ENCODE measurements at places on chromosomes 5 and 9.

DNA sequence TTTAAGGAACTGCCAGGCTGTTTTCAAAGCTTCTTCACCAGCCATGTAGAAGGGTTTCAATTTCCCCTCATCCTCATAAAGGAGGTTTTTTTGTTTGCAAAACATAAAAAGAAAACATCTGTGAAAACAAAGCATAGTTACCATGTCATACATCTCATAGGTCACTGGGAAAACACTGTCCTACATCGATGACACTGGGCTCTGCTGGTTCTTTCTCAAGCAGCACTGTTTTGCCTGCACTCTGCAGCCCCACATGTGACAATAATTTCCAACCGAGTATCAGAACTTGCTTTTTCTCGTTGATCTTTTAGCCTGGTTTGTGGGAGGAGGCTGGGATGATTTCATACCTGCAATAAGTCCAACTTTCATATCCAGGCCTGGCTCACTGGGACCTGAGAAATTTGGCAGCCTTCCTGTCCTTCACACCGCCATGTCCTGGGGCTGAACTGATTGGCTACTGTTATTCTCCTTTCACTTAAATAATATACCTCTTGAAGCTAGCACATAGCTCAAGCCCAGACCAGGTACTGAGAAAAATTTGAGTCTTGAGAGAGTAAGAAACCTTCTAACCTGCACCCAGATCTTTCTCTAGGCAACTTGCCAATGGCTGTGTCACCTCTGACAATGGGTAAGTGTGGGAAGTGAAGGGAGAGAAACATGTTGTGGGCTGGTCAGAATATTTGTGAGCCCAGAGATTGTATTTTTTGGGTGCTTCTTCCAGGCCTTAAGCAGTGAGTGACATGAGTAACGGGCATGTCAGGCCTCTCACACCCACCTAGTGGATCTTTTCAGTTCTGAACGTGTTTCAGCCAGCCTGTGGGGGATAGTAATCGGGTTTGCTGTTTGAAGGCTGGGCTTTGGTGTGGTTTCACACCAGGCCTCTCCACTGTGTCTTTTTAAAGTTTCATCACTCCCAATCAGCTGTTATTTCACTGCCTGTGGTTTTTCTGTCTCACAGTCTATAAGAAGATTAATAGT is 502.8 kb downstream of the NTRK2 start:
- no peak for DNase-seq

GRCh38 chr5:37184748-37185364 is 64.3 kb downstream of the CPLANE1 start:
- no peak for DNase-seq

- DNase-seq, result no peak
These were observed 228.8 kb downstream of the TLE4 start for GRCh38 chr9:79800578-79800977.

DNA sequence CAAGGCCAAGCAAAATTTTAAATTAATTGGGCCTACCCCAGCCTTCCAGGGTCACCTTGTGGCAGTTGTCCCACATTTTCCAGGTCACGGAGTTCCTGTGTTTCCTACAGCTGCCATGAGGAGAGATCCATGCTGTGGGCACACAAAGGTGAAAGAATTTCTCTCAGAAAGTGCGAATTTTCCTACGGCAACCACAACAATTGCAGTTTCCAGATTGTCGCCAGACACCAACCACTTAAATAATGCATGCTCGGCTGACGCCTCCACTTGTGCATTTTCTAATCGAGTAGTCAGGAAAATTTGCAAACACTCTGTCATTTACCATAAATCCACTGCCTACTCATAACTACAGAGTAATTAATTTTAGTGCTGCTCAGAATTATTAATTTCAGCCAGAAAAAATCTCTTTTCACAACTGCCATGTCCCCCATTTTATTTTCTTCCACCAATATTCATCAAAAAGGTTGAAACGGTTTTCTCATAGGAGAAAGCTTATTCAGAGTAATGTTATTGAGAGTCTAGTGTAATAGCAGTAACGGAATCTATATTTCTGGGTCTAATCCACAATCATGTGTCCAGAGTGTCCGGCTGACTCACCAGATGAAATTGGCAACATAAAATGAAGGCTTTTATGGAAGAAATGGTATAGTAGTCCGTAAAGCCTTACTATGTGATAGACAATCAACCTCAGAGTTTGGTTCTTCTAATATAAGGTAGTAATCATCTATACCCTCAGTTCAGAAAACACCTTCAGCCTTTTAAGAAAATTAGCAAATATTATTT is 389.8 kb downstream of the NR2F1-AS1 start:
- no peak for DNase-seq

DNA sequence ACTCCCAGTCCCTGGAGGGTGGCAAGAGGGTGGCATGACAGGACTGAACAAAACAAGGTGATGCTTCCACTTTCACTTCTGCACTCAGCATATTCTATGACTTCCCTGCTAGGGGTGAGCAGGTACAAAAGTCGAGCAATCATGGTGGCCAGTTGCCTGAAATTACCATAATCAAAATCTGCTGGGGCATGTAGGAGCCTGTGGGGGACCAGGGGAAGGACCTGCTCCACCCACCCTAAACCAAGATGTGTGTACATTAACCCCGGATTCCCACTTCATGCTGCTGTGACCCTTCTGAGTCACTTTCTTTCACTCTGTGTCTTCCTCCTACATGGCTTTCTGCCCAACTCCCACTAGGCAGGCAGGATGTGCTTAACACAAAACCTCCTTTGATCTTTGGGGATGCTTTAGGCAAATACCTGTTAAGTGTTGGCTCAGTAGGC is 73.3 kb upstream of the PHF24 start:
- DNase-seq, result no peak

DNA sequence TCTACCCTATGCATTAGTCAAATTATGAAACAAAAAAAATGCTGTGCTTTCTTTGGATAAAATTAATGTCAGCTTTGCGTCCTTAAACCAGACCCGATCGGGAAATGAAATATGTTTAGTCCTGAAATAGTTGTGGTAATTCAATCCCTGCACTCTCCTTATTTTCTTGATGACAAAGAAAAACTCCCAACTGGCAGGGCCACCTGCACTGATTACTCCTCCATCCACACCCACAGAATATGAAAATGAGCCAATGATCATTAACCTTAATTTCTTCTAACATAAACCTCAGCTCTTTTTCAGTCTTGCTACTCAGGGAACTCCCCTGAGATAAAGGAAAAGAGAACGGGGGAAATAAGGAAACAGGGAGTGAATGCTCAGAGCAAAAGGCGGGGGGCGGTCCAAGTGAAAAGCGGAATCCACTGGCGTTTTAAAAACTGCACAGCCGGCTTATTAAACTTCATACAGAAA is 245.3 kb downstream of the BNC2 start:
- DNase-seq, result no peak

DNA sequence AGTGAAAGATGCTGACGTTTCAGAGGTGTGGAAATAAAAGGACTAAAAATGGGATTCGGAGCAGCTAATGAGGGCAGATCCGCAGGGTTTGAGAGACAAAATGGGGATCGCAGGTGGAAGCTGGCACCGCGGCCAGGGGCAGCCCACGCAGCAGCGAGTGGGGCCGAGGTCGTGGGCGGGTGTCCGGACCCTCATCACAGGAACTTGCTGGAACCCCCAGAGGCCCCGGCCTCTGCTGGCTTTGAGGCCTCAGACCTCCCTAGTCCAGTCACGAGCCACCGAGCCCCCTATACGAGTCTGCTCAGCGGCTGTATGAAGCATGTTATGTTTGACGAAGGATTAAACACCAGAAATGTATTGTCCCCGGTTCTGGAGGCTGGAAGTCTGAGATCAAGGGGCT is 45.8 kb upstream of the FCN1 start:
- DNase-seq, result no peak

DNA sequence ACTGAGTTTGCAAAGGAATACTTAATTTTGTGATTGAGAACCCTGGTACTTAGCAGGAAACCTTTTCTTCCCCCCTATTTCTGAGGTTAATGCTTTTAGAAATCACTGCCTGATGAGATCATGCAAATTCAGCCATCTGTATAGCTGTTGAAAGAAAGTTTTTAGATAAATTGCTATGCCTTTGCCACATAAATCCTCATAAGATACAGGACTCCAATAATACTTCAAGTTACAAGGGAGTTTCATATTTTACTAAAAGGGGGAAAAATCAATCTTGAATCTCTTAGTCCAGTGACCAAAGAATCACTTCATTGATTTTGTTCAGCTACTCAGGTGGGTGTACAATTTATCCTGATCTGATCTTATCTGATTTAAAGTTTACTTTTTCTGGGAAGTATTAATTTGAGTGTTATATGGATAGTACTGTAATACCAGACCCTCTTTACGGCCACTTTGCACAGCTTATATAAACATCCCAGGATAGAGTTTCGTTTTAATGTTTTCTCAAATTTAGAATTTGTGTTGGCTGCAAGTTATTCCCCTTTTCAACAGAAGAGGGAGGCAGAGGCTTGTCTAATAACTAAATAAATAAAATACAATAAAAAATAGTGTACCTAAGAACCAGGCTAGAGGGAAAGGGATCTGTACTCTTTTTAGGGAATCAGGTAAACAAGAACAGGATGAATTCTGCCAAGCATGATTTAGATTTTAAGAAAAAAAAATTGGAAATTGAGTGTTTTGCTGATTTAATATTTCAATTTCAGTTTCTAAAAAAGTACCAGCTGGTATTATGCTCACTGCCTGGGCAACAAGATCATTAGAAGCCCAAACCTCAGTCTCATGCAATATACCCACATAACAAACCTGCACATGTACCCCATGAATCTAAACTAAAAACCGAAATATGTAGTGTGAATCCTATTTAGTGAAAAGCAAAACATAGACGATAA is 69.1 kb downstream of the PSAT1 start:
- DNase-seq, result no peak

- no peak for DNase-seq
These were observed 9.5 kb downstream of the MVB12B start for GRCh38 chr9:126335837-126336735.

DNA sequence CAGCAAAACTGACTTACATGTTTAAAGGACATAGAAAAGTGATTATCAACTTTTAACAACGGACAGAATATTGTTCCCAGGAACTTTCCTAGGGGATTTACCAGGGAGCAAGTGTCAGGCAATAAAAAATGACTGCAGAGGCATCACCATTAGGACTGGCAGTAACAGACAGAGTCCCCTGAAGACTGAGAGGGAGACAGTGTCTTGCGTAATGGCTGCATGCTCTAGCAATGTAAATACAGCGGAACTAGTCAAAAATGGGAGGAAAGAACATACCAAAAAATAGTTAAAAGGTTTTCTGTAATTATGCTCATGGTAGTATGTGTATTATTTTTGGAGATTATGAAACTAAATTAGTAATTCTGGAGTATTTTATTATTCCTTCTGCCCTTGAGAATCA is 181.8 kb downstream of the CRB2 start:
- DNase-seq, result no peak

GRCh38 chr5:73298251-73298771 is 125.3 kb downstream of the TMEM174 start:
- no peak for DNase-seq
